ENCODE measurements at places on chromosomes 12 and 14. TPM values are rescaled to one million over a fixed set of nuclear protein-coding genes. Genes with fewer than 3 reads are reported as not detected.

- H3K4me3 ChIP-seq = no peak overlapping the region
- H3K27ac ChIP-seq = no peak overlapping the region
- peaks cover 6% of the 10 kb centered on the region for H3K27me3 ChIP-seq
- H3K4me1 ChIP-seq = no peaks in the 10 kb centered on the region
These were observed 23.5 kb downstream of the FGF23 start for GRCh38 chr12:4356041-4356327.

GRCh38 chr12:105355752-105356151 is 25.3 kb downstream of the C12orf75 start:
- H3K27me3 ChIP-seq = no peaks in the 10 kb centered on the region
- H3K36me3 ChIP-seq = peaks cover 13% of the 10 kb centered on the region
- DNase-seq = peak; percentile 35
- no peak overlapping the region for H3K4me3 ChIP-seq

DNA sequence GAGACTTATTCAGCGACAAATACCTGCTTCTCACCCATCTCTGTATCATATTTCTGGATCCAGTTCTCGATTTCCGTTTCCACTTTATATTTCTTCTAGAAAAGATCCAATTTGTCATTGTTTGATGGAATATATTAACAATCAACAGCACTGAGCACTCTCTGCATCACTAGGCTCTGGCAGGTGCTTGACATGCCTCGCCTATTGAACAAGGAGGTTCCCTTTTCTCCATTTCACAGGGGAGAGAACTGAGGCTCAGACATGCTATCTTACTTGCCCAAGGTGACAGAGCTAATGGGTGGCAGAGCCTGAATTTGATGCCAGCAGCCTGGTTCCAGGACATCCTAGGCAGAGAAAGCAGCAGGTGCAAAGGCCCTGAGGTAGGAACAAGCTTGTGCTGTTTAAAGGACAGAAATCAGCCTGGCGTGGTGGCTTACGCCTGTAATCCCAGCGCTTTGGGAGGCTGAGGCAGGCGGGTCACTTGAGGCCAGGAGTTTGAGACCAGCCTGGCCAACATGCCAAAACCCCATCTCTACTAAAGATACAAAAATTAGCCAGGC is 12.1 kb downstream of the RITA1 start:
- H3K4me3 ChIP-seq = no peak overlapping the region
- H3K27me3 ChIP-seq = no peaks in the 10 kb centered on the region
- peaks cover 3% of the 10 kb centered on the region for H3K36me3 ChIP-seq
- no peak overlapping the region for H3K27ac ChIP-seq
- peaks cover 39% of the 10 kb centered on the region for H3K4me1 ChIP-seq

Gene DTX1
- not detected for total RNA-seq

GRCh38 chr14:61150851-61151250 is 130.3 kb downstream of the TMEM30B start:
- no peak for DNase-seq
- no peak overlapping the region for H3K4me3 ChIP-seq
- no peaks in the 10 kb centered on the region for H3K27me3 ChIP-seq
- no peak overlapping the region for H3K27ac ChIP-seq
- H3K4me1 ChIP-seq = peaks cover 57% of the 10 kb centered on the region
- no peaks in the 10 kb centered on the region for H3K36me3 ChIP-seq

DNA sequence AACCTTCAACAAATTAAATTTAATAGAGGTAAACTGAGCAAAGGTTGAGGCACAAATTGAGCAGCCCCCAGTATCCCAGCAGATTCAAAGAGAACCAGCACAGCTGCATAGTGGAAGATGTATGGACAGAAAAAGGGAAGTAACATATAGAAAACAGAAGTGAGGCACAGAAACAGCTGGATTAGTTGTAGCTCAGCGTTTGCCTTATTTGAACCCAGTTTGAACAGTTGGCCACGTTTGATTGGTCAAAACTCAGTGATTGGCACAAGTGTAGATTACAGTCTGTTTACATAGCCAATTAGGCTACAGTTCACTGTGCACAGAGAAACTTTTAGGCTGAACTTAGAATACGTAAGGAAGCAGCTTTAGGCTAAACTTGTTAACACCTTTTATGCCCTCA is 315.5 kb downstream of the RMST start:
- no peak for DNase-seq
- H3K36me3 ChIP-seq = no peaks in the 10 kb centered on the region
- H3K27me3 ChIP-seq = no peaks in the 10 kb centered on the region
- H3K4me3 ChIP-seq = no peak overlapping the region
- H3K4me1 ChIP-seq = no peaks in the 10 kb centered on the region
- no peak overlapping the region for H3K27ac ChIP-seq

Measured in SJSA1 (cell line).